ENCODE measurements at places on chromosomes 3 and 15.

DNA sequence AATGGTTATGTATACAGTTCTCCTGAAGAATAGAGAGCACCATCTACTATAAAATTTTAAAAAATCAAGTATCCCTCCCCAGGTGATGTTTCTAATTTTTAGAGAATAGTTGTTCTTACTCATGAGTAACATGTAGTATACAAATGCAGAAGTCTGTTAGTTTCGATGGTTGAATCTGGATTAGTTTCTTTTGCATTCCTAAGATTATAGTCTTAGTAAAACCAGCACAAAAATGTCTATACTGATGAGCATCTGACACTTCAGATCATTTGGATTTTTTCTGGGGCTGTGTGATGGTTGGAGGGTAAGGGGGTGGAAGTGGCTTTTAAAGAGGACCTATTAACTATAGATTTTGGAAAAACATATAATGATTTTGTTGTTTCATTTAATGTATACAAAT is 167.3 kb upstream of the SGO1 start:
- no peak for DNase-seq

DNA sequence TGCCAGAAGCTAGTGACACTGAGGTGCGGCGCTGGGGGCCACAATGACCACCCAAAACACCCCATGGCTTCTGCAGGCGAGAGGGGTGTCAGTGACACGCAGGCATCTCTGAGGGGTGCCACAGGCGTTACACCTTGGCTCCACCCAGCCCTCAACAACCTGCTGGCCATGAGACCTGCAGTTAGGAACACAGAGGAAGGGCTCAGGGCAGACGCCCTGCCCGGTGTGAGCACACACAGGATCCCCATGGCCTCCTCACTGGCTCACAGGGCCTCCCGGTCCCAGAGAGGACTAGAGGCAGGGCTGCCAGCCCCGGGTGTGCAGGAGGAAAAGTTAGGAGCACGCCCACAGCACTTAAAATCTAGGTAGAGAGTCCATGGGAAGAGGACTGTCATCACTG is 35.1 kb downstream of the CYFIP1 start:
- DNase-seq, result no peak

DNA sequence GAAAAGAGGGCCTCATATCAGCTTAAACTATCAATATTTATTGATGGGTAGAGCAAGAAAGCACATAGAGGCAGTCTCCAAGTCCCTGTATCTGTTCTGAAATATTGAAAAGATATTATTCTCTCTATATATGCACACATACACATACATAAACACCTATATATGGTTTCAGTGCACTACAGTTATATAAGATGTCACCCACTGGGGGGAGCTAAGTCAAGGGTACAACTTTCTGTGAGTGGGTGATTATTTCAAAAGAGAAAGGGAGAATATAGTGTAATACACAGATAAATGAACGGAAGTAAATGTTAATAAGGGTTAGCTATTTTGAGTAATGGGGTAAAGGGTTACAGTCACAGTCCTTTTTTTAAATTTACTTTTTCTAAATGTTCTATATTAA is 8.8 kb downstream of the SNTN start:
- DNase-seq, result no peak

- no peak for DNase-seq
Measured at GRCh38 chr3:13124631-13125030, 51.4 kb upstream of the IQSEC1 start.

DNA sequence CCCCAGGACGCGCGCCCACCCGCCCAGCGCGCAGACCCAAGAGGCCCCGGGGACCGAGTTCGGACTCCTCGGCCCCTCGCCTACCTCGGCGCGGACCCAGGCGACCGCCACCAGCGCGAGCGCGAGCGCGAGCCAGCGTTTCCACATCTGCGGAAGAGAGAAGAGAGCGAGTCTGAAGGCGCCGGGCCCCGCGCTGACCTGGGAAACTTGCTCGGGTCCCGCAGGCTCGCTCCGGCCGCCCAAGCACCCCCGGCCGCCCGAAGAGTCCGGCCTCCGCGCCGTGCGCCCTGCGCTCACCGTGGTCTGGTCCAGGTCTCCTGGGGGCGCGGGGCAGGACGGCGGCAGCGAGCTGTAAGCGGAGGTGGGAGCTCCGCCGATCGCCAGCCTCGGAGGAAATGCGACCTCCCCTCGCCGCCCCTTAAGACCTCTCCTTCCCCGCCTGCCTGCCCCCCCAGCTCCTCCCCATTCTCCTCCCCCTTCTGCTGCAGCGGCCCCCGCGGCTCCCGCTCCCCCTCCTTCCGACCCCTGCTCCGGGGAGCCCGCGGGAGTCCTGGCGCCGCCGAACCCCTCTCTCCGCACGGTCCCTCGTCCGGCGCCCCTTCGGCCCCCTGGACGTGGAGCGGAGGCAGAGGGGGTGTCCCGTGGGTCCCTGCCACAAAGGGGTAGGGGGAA is at the start of gene FSTL1:
Gene FSTL1 (minus strand): TSS at position 393 of the 672 bp plus-strand sequence. CDS start 246 bp downstream, at position 147.
- DNase-seq, result peak; percentile 86

DNA sequence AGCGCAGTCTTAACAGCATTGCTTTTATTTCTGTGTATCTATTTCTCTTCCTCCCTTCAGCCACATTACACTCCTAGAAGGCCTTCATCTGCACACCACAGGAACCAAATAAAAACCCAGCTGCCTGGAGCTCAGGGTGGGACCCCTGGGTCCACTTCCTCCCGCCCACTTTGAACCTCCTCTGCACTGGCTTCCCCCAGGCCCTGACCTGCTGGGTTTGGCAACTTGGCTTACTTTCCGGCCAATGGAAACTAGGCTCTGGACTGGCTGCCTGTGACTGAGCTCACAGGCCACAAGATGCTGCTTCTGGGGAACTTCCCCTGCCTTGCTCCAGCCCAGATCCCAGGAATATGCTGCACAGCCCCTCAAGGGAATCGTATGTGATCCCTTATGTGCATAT is 89.8 kb downstream of the SEMA5B start:
- DNase-seq, result no peak

- no peak for DNase-seq
Measured at GRCh38 chr3:9826815-9827573, 16.8 kb downstream of the RPUSD3 start.

GRCh38 chr3:124125315-124125714 is 133.4 kb upstream of the ROPN1 start:
- DNase-seq, result no peak

GRCh38 chr15:100801256-100801900 is 78.3 kb upstream of the ALDH1A3 start:
- no peak for DNase-seq

- DNase-seq, result no peak
Measured at GRCh38 chr15:88178631-88179030, 77.9 kb downstream of the NTRK3 start.

DNA sequence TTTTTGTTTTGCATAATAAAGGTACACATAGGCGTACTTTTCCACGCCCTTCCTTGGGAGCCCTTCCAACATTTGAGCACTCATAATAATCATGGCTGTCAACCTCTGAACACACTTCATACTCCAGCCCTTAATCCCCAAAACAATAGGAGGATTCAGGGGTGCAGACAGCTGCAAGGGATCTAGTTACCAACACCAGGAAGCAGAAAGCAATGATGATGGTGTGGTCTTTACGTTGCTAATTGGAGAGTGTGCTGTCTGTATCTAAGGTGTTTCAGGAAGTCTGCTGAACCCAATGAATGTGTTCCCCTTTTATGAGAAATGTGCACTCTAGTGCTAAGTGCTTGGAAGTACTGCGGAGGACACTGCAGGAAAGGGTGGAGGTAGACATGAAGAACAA is 60.3 kb upstream of the PDZRN3 start:
- no peak for DNase-seq

DNA sequence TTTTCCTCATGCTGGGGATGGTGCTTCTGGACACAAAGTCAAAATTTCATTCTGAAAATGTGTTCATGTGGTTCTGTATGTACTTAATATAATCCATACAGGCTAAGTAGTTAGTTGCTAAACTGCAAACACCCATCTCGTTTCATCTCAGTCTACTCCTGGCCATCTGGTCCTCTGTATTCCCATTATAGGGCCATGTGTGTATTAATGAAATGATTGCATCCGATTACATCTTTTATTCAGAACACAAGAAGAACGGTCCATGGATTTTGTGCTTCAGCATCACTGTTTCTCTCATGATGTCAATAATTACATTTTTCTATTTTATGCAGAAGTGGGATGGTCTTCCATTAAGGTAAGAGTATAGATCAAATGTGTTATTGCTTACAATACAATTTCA is 6.1 kb upstream of the GJD2 start:
- DNase-seq, result no peak

GRCh38 chr3:53845103-53845880 is 927 bp downstream of the CHDH start:
- no peak for DNase-seq

- DNase-seq, result no peak
Measured at GRCh38 chr3:56753206-56753820, 48.4 kb downstream of the ARHGEF3 start.

Measured in SJSA1 (cell line).